Glomerular endothelial cell (primary cell): ENCODE measurements at places on chromosomes 5 and 9. TPM values are rescaled to one million over a fixed set of nuclear protein-coding genes. Genes with fewer than 3 reads are reported as not detected.

DNA sequence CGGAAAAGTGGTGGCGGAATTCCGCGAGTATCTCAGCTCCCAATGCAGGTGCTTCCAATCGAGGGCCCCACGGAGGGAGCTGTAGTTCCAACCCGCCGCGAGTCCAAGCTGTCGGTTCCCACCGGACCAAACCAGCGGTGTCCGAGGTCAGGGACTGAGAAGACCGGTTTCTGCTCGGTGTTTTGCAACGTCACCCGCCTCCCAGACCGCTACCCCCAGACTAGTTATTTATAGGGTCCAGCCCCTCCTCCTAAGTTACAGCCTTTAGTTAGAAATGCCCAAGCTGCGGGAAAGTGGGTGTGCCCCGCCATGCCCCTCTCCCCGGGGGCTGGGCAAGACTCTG is 677 bp upstream of the MYORG start:
- no peak for DNase-seq

GRCh38 chr5:179533907-179534306 is 16.4 kb upstream of the RUFY1 start:
- no peak for DNase-seq

DNA sequence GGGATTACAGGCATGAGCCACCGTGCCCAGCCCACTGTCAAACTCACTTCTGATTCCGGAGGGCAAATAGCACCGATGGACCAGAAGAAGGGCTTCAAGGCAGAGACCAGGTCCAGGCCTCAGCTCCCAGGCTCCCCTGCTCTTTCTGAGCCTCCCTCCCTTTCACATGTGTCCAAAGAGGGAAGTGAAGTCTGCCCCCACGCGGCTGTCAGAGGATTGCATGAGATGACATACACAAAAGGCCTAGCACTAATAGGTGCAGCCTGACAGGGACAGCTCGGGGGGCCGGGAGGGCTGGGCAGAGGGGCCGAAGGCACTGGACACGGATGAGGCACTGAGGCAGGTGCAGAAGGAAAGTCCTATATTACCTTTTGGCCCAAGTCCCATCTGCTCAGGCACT is 16.1 kb downstream of the FBP1 start:
- no peak for DNase-seq

DNA sequence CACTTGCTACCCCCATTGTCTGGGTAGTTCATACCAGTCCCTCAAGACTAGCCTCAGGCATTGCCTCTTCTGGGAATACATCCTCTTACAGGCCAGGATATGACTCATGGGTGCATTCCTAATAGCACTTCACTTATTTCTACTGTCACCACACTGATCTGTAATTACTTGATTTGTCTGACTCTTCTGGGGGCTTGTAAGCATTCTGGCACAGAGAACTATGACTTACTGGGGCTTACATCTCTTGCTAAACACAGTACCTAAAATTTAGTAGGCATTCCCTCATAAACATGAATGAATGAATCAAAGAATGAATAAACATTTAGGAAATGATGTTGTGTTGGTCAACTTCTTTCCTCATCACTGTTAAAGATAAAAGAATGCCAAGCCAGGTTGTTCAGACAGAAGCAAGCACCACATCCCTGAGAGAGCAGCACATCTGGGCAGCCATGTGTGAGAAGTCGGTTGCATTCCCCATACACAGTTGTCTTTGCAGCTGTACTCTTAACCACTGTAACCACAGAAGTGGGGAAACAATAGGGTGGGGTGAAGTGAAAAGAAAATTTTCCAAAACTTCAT is 27.6 kb downstream of the IL7R start:
- DNase-seq, result peak; percentile 20

GRCh38 chr5:68440651-68441050 is 225.1 kb downstream of the PIK3R1 start:
- DNase-seq, result no peak

GRCh38 chr5:156295431-156295830 is 31.5 kb upstream of the SGCD start:
- no peak for DNase-seq

DNA sequence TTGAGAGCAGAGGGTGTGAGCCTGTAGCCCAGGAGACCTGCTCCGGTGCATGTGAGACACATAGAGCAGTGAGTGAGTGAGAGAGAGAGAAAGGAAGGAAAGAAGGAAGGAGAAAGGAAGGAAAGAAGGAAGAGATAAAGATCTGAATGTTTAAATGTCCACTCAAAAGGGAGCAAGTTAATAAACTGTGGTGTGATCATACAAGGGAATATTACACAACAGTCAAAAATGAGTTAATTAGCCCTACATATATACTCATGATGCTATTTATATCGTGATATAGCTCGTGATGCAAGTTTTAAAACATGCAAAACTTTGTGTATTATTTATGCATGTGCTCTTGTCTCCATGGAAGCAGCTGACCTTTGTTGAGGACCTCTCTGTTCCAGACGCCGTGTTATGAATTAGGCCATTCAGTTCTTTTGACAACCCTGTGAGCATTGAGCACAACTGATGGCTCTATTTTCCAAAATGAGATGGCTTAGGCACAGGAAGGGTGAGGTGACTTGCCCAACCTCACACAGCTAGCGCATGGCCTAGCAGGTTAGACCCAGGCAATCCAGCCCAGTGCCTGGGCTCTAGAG is 70.6 kb downstream of the HMCN2 start:
- no peak for DNase-seq

DNA sequence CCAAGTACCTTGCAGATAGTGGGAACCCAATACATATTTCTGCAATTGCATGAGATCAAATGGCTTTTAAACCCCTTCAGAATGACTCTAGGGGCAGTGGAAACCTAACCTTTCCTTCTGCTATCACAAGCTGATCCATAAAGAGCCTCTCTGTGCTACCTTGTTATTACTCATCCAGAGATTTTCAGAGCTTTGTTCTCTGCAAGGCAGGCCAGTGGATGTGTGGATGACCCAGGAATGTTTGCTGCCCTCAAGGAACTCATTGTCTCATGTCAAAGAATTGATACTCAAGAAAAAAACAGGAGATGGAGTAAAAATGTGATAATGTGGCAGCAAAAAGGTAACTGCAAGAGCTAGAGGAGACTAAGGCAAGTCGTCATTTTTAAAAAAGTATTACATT is 164.1 kb downstream of the HMHB1 start:
- no peak for DNase-seq

DNA sequence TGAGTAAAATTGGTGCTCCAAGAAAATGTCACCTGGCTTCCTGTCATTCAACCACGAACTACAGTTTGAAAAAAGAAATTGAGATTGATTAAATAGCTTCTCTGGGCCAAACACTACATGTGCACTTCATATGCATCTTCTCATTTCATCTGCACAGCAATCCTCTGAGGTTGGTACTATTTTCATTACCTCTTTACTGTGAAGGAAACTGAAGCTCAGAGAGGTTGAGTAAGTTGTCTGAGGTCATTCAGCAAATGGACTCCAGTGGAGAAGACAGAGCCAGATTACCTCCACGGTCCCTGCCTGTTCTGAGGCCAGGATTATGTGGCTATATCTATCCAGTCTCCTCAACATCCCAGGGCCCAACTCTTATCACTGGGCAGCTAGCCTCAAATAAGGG is 46.5 kb downstream of the SLC6A7 start:
- DNase-seq, result no peak

GRCh38 chr5:96112123-96112670 is 150.5 kb upstream of the ELL2 start:
- DNase-seq, result no peak

DNA sequence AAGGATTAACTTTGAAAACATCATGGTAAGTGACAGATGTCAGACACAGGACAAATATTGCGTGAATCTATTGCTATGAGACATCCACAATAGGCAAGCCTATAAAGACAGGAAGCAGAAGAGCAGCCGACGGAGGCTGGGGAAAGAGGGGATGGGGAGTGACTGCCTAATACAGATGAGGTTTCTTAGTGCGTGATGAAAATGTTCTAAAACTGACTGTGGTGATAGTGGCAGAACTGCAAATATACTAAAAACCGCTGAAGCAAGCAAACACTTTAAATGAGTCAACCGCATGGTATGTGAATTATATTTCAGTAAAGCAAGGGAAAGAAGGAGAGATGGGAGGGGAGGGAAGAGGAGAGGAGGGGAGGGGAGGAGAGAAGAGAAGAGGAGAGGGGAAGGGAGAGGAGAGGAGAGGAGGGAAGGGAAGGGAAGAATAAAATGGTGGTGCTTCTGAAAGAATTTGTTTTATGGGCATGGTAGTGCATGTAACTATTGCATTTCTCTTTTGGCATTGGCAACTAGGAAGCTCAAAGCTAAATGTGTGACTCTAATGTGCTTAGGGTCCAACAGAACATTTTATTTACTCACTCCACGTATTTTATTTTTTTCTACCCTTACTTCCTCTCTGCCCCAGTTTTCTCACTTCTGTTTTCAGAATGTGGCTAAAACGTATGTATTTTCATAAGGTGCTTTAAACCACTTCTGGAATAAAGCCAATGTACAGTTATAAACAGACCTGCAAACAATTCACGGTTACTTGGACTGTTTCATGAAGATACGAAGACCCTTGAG is 21.3 kb downstream of the AKNA start:
- no peak for DNase-seq

DNA sequence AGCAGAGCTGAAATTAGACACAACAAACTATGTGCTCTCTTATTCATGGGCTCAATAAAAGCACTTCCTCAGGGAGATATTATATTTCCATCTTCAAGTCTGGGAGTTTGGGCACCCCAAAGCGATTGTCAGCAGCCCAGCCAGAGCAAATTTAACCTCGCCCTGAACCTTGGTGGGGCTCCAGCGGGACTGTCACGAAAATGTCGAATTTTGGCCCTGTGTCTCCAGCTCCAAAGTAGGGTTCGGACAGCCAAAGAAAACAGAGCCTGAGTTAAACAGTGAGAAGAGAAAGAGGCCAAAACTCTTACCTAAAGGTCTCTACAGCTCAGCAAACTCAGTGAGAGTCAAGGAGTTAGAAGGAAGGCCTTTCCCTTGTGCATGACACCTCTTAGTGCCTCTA is 432.9 kb downstream of the SPATA31D1 start:
- DNase-seq, result no peak

- peak; percentile 68 for DNase-seq
These were observed 72.0 kb downstream of the HRH2 start for GRCh38 chr5:175729829-175730277.

DNA sequence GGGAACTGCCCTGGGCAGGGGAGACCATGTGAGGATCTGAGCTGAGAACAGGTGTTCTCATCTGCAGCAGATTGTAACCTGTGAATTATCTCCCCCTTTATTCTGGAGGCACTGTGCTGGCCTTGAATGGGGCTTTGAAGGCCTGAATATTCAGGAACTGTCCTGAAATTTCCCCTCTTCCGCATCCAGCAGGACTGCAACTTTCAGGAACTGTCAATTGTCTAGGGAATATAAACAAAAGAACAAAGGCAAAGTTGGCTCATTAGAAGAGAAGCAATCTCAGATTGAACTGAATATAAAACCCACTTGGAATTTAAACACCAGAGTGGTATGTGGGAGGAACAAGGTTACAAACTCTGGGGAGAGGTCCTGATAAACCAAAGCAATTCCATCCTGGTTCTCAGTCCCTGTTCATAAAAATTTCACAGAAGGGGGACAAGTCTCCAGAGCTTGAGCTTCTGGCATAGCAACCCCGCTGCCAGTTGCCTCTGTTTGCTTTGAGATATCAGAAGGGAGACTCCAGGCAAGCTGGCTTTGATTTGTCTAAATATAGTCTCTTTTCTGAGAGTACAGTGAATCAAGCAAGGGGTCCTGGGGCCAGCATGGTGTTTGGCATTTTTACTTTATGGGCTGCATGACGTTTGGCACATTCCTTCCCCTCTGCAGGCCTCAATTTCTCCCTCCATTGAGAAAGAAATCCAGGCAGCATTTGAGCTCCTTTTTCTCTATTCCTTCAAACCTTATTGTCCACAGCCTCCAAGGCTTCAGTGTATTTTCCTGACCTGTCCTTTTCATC is 47.5 kb downstream of the ADRB2 start:
- DNase-seq, result no peak

- no peak for DNase-seq
These were observed 4.0 kb upstream of the HNRNPA0 start for GRCh38 chr5:137758121-137758520.

DNA sequence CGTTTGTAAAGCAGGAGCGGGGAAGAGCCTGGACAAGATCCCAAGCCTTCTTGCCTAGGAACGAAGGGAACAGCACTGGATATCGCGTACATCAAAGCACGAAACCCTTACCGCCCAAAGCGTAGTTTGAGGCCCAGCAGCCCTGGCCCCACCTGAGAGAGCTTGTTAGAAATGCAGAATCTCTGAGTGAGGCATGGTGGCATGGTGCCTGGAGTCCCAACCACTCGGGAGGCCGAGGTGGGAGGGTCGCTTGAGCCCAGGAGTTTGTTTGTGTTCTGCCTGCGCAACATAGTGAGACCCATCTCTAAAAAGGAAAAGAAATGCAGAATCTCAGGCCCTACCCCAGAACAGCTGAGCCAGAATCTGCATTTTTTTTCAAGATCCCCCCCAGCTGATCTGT is 90.6 kb downstream of the AMBP start:
- no peak for DNase-seq

DNA sequence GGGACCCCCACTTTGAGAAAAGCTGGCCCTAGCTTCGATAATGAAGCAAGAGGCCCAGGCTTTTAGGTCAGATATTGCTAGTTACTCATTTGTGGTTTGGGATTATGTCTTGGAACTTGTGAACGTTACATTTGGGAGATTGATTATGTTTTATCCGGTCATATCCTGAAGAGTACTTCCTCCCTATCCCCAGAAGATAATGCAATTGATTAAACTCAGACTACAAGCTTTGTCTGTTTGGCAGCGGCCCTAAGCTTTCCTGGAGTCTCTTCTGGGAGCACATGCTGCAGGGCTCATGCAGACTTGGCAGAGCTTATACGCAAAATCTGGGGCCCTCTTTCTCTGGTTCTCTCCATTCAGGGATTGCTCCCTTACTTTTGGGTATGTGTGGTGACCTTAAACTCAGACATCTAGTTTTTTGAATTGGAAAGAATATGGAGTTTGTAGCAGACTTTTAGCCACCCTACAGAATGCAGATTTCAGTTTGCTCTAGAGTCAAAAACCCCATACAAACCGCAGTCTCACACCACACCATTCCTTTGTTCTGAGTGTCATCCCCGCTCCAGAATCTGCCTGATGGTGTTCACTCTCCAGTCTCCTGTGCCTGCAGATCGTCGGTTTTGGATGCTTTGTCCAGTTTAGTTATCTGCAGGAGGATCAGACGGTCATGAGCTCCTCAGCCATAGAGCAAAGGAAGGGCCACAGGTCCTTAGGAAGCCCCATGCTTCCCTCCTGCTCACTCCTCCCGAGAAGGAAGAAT is 449.5 kb upstream of the TRPC7 start:
- no peak for DNase-seq

- DNase-seq, result no peak
These were observed 382.2 kb downstream of the LRRC70 start for GRCh38 chr5:62960781-62961180.

PCDHA12 gene
- total RNA-seq, result not detected in 2 replicates

SPATA31C1 gene
- total RNA-seq, result not detected in 2 replicates

PHF24 gene
- total RNA-seq, result 0.06 TPM in 1 of 2 replicates, not detected in the other

CCDC180 gene
- total RNA-seq, result 2.3 and 3.4 TPM in 2 replicates

HSPB3 gene
- not detected in 2 replicates for total RNA-seq

NPDC1 gene
- total RNA-seq, result 195 and 250 TPM in 2 replicates

TCOF1 gene
- total RNA-seq, result 29.1 and 38.2 TPM in 2 replicates

ERBIN gene
- total RNA-seq, result 41.2 and 61.4 TPM in 2 replicates

CARTPT gene
- total RNA-seq, result not detected in 2 replicates

UQCRQ gene
- total RNA-seq, result 158 and 165 TPM in 2 replicates

SEMA5A gene
- total RNA-seq, result 3.4 and 5.4 TPM in 2 replicates
